Pancreas (tissue), 10 donors: ENCODE measurements at places on chromosomes 1 and 21. TPM values are rescaled to one million over a fixed set of nuclear protein-coding genes. Genes with fewer than 3 reads are reported as not detected.

Gene KCNJ9
- total RNA-seq = not detected

Gene CSMD2
- 0.44 TPM for total RNA-seq

Gene TSNAX
- total RNA-seq = 17.1 TPM

Gene OVAAL
- not detected for total RNA-seq

GRCh38 chr1:96048572-96049212 is 672.9 kb upstream of the PTBP2 start:
- H3K27ac ChIP-seq = no peak overlapping the region
- no peak for DNase-seq
- no peaks in the 10 kb centered on the region for H3K27me3 ChIP-seq
- no peaks in the 10 kb centered on the region for H3K36me3 ChIP-seq
- H3K4me3 ChIP-seq = no peak overlapping the region

DNA sequence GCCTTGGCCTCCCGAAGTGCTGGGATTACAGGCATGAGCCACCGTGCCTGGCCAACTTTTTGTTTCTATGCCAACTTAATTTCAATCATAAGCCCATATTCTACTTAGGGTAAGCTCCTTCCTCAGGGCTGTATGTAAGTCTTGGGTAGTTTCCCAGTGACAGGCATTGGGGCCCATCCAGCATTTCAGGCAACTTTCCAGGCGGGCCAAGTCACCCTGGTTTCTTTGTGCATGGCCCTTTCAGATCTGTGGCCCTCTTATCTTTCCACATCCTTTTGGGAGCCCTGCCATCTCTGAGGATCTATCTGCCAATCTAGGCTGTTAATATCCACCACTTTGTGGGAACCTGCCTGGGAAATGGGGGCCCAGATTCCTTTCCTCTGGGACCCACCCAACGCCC is 58.7 kb downstream of the TNN start:
- H3K36me3 ChIP-seq = no peaks in the 10 kb centered on the region
- no peak for DNase-seq
- H3K4me1 ChIP-seq = no peaks in the 10 kb centered on the region
- no peak overlapping the region for H3K27ac ChIP-seq
- H3K27me3 ChIP-seq = no peaks in the 10 kb centered on the region
- H3K4me3 ChIP-seq = no peak overlapping the region

- H3K27me3 ChIP-seq = no peaks in the 10 kb centered on the region
- no peak overlapping the region for H3K27ac ChIP-seq
- DNase-seq = no peak
- H3K4me3 ChIP-seq = no peak overlapping the region
- no peaks in the 10 kb centered on the region for H3K4me1 ChIP-seq
- H3K36me3 ChIP-seq = no peaks in the 10 kb centered on the region
Observed at GRCh38 chr1:246020211-246020954, 486.7 kb downstream of the SMYD3 start.

DNA sequence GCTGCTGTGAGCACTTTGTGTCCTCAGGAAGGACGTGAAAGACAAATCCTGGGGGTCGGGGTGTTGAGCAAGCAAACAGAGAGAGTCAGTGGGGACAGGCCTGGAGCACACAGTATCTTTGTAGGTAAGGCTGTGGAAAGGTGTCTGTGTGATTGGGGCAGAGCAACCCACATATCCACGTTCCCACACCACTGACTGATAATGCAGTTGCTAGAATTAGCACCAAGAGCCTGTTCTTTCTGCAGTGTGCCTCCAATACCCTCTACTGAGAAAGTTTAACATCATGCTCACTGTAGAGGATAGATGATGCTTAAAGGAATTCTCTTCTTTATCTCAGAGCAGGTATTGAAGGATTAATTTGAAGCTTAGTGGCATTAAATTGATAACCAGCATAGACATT is 161.1 kb downstream of the PIK3R3 start:
- H3K36me3 ChIP-seq = no peaks in the 10 kb centered on the region
- H3K4me3 ChIP-seq = no peak overlapping the region
- H3K4me1 ChIP-seq = no peaks in the 10 kb centered on the region
- H3K27me3 ChIP-seq = no peaks in the 10 kb centered on the region
- no peak for DNase-seq

GRCh38 chr1:10161541-10162290 is 48.7 kb upstream of the KIF1B start:
- H3K27me3 ChIP-seq = no peaks in the 10 kb centered on the region
- H3K4me1 ChIP-seq = peaks cover 12% of the 10 kb centered on the region
- peaks cover 8% of the 10 kb centered on the region for H3K36me3 ChIP-seq
- no peak overlapping the region for H3K4me3 ChIP-seq
- H3K27ac ChIP-seq = no peak overlapping the region

DNA sequence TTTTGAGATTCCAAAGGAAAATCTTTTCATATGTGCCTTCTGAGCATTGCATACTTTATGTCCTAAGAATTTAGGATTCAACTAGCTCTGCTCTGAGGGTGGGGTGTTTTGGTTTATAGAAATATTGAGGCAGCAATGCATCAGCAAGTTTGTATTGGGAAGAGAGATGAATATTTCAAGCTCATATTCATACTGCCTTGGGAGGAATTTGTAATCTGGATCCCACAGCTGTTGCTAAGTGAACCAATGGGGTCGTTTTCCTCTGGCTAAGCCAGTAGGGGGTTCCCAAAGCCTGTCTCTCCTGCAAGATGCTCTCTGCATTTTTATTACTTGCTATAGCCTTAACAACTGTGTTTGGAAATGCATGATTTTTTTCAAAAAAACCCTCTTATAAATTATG is 130.6 kb downstream of the SNX7 start:
- no peaks in the 10 kb centered on the region for H3K4me1 ChIP-seq
- H3K36me3 ChIP-seq = no peaks in the 10 kb centered on the region
- H3K27ac ChIP-seq = no peak overlapping the region
- no peaks in the 10 kb centered on the region for H3K27me3 ChIP-seq
- no peak for DNase-seq

DNA sequence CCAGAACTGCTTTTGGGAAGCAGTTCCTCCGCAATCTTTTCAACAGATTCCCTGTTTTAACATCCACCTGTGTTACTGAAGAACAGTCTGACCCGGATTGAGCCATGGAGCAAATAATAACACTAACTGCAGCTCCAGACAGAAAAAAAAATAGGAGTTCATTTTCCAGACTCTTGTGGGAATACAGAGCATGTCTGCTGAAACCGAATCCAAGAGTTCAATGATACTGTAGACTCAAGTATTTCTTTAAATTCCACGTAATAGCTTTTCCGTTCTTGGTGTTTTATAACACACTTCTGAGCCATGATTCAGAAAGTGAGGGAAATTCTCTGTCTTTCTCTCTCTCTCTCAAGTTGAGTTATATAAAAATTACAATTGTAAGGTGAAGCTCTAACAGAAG is 60.6 kb downstream of the DDAH1 start:
- DNase-seq = no peak
- H3K27ac ChIP-seq = no peak overlapping the region
- H3K4me3 ChIP-seq = no peak overlapping the region
- H3K4me1 ChIP-seq = peaks cover 29% of the 10 kb centered on the region
- H3K27me3 ChIP-seq = no peaks in the 10 kb centered on the region
- no peaks in the 10 kb centered on the region for H3K36me3 ChIP-seq

DNA sequence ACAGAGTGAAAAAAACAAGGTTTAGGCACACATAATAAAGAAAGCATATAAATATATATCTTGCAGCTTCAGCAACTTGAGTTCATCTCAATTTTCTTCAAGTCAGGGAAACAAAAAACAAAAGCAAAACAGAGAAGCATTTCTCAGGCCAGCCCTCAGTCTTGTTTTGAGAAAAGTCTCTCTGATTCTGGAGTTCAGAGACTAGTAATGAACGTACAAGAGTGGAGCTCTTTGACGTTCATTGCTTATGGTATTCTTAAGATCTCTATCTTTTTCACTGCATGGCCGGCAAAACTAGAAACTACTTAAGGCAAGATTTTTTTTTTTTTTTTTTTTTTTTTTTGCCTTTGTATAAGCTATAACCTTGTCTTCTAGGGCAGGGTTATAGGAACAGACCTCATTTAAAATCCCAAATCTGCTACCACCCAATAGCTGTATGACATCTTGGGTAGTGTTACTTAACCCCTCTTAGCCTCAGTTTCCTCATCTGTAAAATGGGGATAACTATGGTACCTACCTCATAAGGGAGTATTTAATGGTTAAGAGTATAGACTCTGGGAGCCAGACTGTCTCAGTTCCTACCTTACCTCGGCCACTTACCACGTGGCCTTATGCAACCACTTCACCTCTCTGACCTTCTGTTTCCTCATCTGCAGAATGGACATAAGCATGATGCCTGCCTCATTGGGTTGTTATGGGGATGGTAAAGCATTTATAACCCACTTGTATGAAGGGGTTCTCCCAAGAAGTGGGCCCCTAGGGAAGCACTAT is 33.6 kb downstream of the LMO4 start:
- DNase-seq = no peak
- H3K27ac ChIP-seq = no peak overlapping the region
- no peaks in the 10 kb centered on the region for H3K27me3 ChIP-seq
- no peaks in the 10 kb centered on the region for H3K36me3 ChIP-seq
- H3K4me3 ChIP-seq = no peak overlapping the region
- no peaks in the 10 kb centered on the region for H3K4me1 ChIP-seq

GRCh38 chr1:205481218-205481617 is 23.3 kb upstream of the CDK18 start:
- DNase-seq = no peak
- H3K36me3 ChIP-seq = no peaks in the 10 kb centered on the region
- no peaks in the 10 kb centered on the region for H3K27me3 ChIP-seq
- no peaks in the 10 kb centered on the region for H3K4me1 ChIP-seq
- no peak overlapping the region for H3K27ac ChIP-seq

DNA sequence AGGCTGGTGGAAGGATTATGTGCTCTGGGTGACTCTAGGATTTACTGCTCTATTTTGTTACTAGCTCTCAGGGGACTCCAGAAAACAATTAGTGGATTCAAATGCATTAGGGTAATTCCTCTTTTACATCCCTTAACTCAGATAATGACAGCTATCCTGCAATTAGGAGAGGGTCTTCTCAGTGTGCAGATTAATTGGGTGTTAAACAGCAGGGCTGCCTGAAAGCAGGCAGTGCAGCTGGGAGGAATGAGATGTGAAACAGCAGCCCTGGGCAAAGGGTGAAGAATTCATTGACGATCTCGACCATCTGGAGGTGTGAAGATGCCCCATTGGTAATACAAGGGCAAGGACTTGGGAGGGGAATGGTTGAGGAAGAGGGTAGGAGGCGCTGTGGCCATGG is 66.1 kb downstream of the HTR6 start:
- no peaks in the 10 kb centered on the region for H3K36me3 ChIP-seq
- H3K4me3 ChIP-seq = no peak overlapping the region
- no peak for DNase-seq
- no peaks in the 10 kb centered on the region for H3K27me3 ChIP-seq

GRCh38 chr1:206679738-206680211 is 4.9 kb upstream of the MAPKAPK2 start:
- H3K4me1 ChIP-seq = peaks cover 8% of the 10 kb centered on the region
- no peak for DNase-seq

DNA sequence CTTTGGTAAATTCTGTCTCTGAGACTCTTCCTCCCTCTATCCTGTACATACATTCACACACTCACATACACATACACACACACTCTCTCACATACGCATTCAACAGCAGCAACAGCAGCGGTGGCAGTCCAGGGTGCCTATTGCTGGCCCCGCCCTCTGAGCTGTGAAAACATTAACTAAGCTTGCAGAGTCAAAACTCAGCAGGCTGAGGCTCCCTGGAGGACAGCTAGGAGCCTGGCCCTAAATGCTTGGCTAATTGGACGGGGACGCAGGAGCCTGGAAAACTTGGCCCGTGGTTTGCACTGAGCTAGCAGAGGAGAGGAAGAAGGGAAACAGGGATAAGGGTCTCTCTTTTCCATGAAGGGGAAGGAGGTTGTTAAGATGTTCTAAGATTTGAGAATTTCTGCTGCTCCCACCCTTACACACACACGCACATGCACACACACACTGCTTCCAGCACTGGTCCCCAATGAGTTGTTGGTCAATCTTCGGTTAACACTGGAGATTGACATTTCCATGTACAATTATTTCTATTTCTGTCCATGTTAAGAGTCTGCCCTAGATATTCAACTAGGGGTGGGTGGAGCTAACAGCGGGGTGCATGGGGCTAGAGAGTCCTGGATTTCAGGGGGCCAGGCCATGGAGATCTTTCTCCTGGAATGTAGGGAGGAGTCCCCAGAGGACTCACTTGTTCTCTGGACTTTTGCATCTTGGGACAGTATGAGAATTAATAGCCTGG is 94.2 kb downstream of the PLXNA2 start:
- H3K36me3 ChIP-seq = no peaks in the 10 kb centered on the region
- peaks cover 33% of the 10 kb centered on the region for H3K4me1 ChIP-seq
- H3K4me3 ChIP-seq = no peak overlapping the region

DNA sequence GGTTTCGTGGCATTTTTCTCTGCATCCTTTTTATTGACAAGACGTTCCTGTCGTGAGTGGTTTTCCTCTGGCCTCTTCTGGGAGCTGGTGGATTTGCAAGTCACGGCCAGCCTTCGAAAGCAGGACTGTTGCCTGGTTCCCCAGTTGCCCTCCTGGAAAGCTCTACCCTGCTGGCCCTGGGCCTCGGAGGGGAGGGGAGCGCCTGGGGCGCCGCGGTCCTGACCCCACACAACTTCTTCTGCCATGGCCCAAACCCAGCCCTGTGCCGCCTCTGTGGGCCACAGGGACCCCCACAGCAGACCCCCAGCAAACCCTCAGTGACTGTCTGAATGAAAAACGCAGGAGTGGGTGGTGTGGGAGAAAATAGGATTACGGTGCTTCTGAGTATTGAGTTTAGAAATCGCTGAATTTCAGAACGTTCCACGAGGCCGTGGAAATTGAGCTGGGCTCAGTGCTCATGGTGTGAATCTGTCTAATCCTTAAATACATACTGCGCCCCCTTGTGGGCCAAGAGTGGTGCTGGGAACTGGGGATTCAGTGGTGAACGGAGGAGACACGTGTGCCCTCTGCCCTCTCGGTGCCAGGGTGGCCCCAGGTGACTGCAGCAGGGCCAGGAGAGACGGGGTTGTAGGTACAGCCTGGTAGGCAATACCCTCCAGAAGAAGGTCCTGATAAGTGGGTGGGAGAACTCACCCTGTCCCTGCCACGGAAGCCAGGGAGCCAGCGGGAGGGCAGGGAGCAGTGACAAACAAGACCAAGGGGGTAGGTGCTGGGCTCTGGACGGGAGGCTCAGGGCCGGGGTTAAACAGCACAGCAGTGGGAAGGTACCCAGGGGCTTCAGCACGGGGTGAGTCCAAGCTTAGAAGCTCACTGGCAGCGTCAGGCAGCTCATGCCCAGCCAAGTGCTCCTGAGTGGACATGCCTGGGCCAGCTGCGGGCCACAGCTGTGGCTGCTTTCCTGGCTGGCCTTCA is 101.2 kb upstream of the COL6A1 start:
- H3K36me3 ChIP-seq = no peaks in the 10 kb centered on the region
- H3K27me3 ChIP-seq = no peaks in the 10 kb centered on the region
- no peaks in the 10 kb centered on the region for H3K4me1 ChIP-seq
- no peak overlapping the region for H3K4me3 ChIP-seq
- no peak overlapping the region for H3K27ac ChIP-seq

DNA sequence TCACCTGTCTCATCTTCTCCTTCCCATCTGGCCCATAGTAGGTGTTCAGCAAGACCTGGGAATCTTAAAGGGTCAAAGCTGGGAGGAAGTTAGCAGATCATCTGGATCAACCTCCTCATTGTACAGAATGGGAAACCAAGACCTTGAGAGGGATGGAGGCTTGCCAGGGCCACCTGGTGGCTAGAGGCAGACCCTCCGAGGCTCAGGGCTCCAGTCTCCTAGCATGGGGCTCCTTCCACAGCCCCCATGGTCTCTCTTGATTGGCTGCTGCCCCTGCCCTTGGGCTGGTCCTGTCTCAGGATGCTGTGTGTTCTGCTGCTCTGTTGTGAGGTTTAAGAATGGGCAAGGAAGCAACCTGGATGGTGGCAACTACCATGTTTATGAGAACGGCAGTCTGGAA is 68.7 kb upstream of the CNTN2 start:
- DNase-seq = no peak
- no peaks in the 10 kb centered on the region for H3K27me3 ChIP-seq
- H3K27ac ChIP-seq = no peak overlapping the region
- H3K36me3 ChIP-seq = no peaks in the 10 kb centered on the region
